ENCODE measurements at places on chromosomes 3 and 15. TPM values are rescaled to one million over a fixed set of nuclear protein-coding genes. Genes with fewer than 3 reads are reported as not detected.

GRCh38 chr3:56800130-56800831 is 1.5 kb downstream of the ARHGEF3 start:
- no peak for DNase-seq

- no peak for DNase-seq
These were observed 57.5 kb downstream of the HOMER2 start for GRCh38 chr15:82894971-82895520.

The TERC gene
- total RNA-seq: 108 TPM

DNA sequence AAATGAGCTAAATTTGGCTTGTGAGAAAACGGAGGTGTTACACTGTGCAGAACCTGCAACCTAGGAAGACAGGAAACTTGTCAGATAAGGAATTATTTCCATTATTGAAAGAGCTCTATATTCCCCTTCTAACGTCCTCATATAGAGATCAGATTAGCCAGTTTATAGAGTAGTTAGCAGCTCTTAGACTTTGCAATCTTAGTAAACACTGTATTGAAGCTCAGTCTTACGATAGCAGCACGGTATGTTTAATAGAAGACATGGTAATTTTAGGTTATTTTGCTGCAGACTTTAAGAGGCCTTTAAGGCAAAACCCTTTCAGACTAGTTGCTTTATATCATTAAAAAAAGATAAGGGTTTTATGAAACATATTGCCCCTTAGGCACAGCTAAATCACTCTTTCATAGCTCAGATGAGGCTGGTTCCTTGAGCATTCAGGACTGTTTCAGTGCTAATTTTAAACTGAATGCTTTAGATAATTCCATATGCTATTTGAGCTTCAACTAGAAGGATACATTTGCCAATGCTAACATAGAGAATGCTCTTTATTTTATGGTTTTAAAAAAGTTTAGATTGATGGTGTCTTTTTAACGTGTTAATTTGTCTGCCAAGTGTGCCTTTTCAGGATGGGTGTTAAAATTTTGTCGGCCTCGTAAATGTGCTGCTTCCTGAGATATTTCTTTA is 234.3 kb downstream of the PYDC2 start:
- DNase-seq: no peak

GRCh38 chr3:168998792-168999191 is 664.7 kb downstream of the MECOM start:
- no peak for DNase-seq
